Activated CD4-positive, alpha-beta T cell treated with anti-CD3 and anti-CD28 coated beads for 36 hours (primary cell): ENCODE measurements at places on chromosomes 4 and X. TPM values are rescaled to one million over a fixed set of nuclear protein-coding genes. Genes with fewer than 3 reads are reported as not detected.

- DNase-seq = no peak
These were observed 113.5 kb upstream of the FAM9A start for GRCh38 chrX:8914681-8915080.

GRCh38 chr4:186051096-186051495 is 17.9 kb upstream of the TLR3 start:
- DNase-seq = no peak

- no peak for DNase-seq
These were observed 63.6 kb downstream of the SMARCAD1 start for GRCh38 chr4:94271248-94271647.

DNA sequence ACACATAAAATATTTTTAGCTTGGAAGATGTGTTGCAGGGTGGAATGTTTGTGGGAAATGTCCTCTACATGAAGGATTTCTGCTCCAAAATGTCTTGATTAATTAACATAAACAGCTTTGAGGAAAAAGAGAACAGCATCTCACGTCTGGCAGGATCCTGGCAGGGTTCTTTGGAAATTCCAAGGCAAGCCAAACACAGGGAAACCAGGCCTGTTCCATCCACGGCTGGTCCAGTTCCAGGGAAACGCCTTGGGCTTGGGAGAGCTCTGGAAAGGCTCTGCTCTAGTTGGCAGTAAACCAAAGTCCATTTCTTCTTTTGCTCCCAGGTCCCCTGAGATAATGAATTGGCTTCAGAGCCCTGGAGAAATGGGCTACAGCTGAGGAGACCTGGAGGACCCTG is 42.4 kb upstream of the GAB1 start:
- DNase-seq = no peak

DNA sequence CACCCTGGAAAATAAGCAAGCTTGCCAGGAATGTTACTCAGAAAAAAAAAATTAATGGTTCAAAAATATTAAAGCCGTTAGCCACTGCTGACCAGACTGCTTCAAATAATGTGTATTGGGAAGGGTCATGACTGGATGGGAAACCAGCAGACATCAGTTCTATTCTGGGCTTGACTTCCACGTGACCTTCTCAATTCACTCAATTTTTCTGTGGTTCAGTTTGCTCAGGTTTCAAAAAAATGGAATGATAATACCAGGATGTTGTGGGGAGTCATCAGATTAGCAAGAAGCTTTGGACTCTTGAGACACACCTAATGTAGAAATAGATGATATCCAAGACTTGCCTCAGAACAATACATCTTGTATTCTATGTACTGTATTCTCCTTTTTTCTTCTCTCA is 541.9 kb upstream of the BOD1L1 start:
- DNase-seq = no peak

DNA sequence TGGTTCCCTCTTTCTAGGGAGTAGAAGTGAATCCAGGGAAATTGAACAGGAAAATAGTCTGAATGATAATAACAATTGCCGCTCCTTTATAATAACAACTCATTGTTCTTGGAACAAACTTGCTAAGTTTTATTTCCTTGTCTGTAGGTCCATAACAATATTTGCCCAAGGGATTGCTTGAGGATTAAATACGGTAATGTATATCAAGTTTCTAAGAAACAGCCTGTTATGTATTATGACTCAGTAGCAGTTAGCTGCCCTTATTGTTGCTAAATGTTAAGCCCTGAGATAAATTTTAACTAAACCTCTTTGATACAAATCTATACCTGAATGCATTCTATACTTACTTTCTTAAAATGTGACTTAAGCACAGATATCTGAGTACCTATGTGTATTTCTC is 215.9 kb upstream of the AADAT start:
- DNase-seq = no peak

The RPA4 gene
- 0.26 TPM for total RNA-seq

The CSAG1 gene
- total RNA-seq = not detected

The PPM1K gene
- 53.4 TPM for total RNA-seq

The INTU gene
- 0.56 TPM for total RNA-seq

The MND1 gene
- total RNA-seq = 41.9 TPM

The AREG gene
- total RNA-seq = 0.57 TPM

The CLDN2 gene
- not detected for total RNA-seq
